ENCODE measurements at places on chromosomes 13 and 19.

DNA sequence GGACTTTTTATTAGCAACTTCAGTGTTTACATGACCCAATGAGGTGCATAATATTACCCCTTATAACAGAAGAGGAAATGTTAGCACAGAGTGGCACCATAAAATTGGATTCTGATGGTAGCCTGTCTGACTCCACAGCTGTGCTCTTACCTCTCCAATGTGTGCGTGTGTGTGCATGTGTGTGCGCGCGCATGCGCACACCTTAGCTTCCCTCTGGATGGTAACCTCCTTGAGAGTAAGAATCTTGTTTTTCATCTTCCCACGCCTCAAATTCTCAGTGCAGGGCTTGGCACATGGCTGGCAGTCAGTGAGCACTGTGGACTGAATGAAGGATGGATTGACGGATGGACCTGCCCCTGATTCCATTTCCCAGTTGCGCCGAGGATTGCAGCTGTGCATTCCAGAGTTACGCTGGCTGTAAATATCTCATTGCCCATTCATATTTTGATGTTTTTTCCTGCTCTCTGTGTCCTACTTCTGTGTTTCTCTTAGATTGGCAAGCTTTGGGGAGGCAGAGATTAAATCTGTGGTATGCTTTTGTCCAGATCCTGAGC, 99.2 kb upstream of the WASF3 start:
- DNase-seq: no peak

GRCh38 chr13:93499991-93500390, 273.4 kb downstream of the GPC6 start:
- no peak for DNase-seq

DNA sequence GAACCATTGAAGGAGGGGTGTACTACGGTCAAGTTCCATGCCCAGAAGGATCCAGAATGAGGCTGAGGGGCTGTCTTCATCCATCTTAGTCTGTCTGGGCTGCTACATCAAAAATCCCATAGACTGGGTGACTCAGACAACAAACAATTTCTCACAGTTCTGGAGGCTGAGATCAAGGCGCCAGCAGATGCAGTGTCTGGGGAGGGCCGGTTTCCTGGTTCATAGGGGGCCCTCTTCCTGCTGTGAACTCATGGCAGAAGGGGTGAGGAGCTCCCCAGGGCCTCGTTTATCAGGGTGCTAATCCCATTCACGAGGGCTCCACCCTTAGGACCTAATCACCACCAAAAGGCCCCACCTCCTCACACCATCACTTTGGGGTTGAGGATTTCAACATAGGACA, 14.7 kb upstream of the KCTD15 start:
- no peak for DNase-seq

DNA sequence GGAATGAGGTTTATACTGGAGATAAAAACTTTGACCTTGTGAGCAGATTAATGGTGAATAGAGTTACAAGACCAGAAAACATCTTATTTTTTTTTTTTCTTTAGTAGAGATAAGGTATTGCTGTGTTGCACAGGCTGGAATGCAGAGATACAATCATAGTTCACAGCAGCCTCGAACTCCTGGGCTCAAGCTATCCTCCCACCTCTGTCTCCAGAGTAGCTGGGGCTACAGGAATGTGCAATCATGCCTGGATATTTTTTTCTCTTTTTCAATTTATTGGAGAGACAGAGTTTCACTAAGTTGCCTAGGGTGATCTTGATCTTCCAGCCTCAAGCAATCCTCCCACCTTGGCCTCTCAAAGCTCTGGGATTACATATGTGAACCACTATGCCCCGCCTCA, 2139.1 kb downstream of the PCDH9 start:
- DNase-seq: no peak

DNA sequence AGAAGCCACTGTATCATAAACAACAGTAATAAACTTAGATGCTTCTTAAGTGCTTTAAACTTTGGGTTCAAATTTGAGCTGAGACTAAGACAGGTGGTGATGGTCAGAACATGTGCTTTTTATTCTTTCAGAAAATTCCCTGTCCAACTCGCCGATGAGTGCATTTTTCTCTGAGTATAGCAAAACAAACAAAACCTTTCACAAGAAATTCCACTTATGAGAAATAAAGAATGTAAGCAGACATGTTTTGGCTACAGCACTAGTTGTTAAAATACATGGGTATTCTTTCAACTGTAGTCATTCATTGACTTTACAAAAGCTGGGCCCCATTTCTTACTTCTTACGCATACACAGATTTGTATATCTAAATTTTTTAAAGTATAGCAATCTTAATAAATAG, 125.6 kb downstream of the SPRY2 start:
- no peak for DNase-seq

DNA sequence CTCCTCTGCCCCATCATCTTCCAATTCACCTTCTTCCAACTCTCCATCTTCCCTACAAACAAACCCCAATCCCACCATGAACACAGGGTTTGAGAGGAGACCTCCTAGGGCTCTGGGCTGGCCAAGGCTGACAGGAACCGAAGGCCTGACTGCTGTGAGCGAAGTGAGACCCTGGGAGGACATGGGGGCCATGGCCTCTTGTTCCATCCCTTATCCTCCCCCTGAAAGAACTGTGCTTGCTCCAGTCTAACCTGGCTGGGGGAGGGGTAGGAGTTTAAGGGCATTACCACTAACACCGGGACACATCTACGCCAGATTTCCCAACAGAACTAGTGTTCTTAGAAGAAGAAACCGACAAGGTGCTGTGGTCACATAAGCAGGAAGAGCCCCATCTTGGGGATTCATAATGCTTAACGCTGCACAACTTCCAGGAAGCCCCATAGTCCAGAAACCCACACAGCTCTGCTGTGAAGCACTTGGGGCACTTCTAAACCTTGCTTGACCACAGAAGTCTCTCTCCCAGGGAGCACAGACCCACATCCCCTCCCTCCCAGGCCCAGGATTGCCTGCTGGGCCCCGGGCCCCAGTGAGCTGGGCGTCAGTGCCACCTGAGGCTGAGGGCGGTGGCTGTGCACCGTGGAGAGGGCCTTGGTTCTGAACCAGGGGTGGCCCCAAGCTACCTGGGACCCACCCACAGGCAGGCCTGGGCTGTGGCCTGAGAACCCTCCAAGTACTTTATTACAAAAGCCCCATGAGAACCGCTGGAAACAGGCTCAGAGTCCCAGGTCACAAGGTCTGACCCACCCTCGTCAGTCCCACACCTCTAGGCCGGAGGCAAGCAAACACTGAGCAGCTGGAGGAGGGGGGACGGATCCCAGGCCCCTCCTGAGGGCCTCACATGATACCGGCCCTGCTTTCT, 18.8 kb downstream of the ZC3H4 start:
- DNase-seq: no peak

- DNase-seq: no peak
These were observed 147.1 kb upstream of the SOX1 start for GRCh38 chr13:111919849-111920248.

DNA sequence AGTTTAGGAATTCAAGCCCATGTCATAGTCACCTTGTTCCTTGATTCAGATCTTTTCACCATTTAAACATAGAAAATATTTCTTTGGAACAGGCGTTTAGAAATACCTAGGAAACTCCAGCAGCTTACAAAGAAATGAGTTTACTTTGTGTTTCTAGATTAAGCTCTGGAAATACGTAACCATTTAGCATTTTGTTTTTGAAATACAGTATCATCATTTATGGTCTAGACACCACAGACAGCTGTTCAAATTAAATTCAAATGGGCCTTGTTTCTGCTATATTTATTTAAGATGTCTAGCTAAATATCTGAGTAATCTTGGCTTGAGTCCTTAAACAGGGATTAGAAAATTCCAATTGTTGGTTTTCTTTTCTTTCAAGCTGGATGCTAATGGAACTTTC, 228.5 kb downstream of the NDFIP2 start:
- no peak for DNase-seq

DNA sequence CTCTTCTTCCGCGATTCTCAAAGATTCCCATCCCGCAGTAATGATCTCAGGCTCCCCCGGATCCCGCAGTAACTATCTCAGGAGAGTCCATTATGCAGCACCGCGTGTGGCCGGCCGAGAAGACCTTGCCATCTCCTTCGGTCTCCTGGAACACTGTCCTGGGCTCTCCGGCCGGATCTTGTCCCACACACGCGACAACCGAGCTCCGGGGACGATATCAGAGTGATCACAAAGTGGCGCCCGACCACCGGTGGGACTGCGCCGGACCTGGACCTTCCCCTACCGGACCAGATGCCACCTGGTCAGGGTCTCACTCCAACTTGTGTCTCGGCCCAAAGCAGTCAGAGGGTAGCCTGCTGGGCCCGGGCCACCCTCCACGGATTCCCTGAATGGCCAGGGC, 24.0 kb downstream of the MAN2B1 start:
- DNase-seq: no peak

GRCh38 chr13:26887594-26887993, 127.0 kb upstream of the GPR12 start:
- no peak for DNase-seq

DNA sequence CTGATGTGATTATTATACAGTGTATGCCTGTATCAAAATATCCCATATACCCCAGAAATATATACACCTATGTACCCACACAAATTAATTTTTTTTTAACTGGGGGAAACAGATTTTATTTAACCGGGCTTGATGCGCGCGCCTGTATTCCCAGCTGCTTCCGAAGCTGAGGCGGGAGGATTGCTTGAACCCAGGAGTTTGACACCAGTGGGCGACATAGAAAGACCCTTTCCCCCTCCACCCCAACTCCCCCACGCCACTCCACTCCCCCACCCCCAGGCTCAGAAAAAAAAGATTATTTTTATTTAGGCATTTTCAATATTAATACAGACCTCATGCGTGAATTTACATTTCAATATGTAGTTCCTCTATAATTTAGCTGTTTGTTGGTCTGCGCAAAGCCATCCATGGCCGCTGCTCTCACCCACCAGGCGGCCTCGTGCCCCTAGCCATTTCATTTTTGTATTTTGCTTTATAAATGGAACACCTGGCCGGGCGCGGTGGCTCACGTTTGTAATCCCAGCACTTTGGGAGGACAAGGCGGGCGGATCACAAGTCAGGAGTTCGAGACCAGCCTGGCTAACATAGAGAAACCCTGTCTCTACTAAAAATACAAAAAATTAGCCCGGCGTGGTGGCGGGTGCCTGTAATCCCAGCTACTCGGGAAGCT, 836 bp upstream of the VPS36 start:
- DNase-seq: no peak

DNA sequence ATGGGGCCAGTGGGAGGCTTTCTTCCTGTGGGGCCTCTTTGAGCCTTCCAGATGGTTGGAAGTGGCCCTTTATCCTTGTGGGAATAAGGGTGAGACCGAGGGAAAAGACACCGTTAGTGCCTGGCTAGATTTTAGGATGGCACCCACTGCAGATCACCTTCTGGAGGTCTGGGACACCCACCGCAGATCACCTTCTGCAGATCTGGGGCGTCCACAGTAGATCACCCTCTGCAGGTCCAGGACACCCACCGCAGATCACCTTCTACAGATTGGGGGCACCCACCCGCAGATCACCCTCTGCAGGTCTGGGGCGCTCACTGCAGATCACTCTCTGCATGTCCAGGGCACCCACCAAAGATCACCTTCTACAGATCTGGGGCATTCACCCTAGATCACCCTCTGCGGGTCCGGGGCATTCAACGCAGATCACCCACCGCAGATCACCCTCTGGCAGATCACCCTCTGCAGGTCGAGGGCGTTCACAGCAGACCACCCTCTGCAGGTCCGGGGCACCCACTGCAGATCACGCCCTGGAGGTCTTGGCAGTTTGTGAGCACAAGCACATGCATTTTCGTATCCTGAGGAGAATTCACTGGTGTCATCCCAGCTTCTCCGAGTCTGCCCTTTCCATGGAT, 153.4 kb upstream of the TSHZ3 start:
- no peak for DNase-seq

GRCh38 chr19:13652810-13653590, 111.3 kb upstream of the MRI1 start:
- no peak for DNase-seq

DNA sequence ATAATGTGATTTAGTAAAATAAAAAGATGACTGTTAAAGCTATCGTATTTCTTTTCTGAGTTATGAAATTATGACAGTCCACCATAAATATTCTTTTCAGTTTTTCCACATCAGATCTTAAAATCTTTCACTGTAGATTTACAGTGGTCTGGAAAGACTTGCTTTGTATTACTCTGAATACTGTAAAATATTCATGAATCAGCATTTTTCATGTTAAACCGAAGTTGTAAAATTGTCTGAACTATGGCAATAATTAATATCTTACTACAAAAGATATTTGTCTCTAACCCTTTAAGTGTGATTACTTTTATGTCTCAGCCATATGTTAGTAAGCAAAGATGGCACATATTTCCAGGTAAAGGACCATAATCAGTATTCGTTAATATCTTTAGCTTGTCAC, 1397.2 kb upstream of the PCDH9 start:
- DNase-seq: no peak

GRCh38 chr19:13163609-13164342, 13.6 kb downstream of the IER2 start:
- DNase-seq: no peak

- DNase-seq: no peak
These were observed 4.1 kb upstream of the PNKP start for GRCh38 chr19:49871349-49871985.

- DNase-seq: no peak
These were observed 9.2 kb upstream of the DNAJC15 start for GRCh38 chr13:43014162-43014561.
